CD8-positive, alpha-beta T cell (primary cell): ENCODE measurements at places on chromosomes 1 and 21.

GRCh38 chr1:38781872-38782617, 77.5 kb downstream of the RRAGC start:
- DNase-seq: no peak

GRCh38 chr1:234570329-234571120, 39.5 kb downstream of the IRF2BP2 start:
- no peak for DNase-seq

DNA sequence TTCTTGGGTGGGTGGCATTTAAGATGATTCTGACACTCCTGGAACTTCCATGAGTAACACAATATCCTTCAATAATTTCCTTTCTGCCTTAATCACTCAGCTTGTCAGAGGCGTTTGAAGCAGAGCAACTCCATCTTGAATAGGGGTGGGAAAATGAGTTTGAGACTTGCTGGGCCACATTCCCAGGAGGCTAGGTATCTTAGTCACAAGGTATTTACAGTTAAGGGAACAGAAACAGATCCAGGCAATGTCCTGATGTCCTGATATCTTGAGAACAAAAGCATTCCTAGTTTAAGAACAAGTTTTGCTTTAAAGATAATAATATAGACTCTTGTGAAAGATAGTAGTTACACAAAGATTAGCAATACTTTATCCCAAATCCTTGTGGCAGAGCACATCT, 76.6 kb upstream of the KIAA0040 start:
- no peak for DNase-seq

DNA sequence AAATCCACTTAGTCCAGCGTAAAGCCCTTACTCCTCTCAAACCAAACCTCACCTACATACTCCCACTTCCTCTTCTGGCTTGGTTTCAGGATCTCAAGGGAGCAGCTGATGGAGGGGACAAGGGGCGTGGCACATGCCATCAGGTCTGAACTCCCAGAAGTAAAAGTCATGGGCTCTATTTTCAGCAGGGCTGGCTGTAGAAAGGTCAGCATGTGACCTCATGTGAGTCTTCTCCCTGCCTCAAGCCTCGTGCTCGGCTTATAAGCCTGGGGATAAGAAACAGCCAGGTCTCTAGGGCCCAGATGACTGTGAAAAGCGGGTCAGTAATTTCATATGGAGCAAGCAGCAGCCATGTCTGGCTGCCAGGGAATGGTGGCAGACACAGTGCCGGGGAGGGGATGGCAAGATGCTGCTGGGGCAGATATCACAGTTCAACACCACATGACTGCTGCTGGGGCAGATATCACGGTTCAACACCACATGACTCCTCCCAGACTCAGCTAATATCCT, 227.9 kb downstream of the KCNH1 start:
- no peak for DNase-seq

DNA sequence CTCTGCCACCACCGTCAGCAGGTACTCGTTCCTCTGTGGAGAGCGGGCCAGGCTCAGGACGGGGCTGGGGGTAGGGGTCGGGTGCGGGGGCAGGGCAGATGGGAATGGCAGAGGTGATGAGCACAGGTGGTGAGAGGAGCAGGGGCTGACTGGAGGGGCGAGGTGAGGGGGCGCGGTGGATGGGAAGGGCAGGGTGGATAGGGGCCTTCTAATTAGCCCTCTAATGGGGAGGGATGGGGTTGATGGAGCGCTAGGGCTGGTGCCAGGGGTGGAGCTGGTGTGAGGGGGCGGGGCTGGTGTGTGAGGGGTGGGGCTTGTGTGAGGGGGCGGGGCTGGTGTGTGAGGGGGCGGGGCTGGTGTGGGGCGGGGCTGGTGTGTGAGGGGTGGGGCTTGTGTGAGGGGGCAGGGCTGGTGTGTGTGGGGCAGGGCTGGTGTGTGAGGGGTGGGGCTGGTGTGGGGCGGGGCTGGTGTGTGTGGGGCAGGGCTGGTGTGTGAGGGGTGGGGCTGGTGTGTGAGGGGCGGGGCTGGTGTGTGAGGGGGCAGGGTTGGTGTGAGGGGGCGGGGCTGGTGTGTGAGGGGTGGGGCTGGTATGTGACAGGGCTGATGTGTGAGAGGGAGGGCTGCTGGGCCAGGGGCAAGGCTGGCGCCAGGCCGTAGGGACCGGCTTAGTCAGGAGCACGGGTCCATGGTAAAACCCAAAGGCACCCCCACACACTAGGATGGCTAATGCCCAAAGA, 5.9 kb downstream of the KRTAP10-1 start:
- no peak for DNase-seq

GRCh38 chr1:12185918-12186678, 19.3 kb downstream of the TNFRSF1B start:
- no peak for DNase-seq

GRCh38 chr1:154626456-154627256, 18.7 kb upstream of the ADAR start:
- no peak for DNase-seq

DNA sequence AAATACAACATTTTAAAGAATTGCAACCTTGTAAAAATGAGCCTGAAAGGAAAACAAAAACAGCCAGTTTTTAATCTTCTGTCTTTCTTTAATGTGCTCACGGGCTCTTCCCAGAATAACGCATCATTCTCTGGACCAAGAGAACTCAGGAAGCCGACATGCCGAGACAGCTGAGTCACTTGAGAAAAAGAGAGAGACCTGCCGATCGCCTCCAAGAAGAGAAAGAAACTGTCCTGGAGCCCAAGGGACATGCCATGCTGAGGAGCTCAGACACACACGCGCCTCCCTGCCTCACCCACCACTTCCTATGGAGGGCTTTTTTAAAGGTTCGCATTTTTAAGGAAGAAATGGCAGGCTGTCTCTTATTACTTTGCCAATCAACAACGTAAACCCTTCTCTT, 176.4 kb downstream of the ZNF281 start:
- no peak for DNase-seq

DNA sequence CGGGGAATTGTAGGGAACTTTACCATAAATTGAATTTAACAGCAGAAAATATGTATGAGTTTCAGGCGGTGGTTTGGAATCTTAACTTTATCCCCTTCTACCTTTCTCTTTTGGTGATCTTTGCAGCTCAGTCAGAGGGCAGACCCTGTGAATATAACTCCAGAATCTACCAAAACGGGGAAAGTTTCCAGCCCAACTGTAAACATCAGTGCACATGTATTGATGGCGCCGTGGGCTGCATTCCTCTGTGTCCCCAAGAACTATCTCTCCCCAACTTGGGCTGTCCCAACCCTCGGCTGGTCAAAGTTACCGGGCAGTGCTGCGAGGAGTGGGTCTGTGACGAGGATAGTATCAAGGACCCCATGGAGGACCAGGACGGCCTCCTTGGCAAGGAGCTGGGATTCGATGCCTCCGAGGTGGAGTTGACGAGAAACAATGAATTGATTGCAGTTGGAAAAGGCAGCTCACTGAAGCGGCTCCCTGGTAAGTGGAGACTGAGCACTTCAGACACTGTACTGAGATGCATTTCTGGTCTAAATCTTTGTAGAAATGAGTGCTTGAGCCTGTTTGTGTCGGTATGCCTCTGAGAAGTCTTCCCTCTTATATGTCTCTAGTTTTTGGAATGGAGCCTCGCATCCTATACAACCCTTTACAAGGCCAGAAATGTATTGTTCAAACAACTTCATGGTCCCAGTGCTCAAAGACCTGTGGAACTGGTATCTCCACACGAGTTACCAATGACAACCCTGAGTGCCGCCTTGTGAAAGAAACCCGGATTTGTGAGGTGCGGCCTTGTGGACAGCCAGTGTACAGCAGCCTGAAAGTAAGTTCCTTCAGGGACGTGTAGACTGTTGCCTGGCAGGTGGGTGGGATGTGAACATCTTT, 1.5 kb downstream of the CCN1 start:
- DNase-seq: no peak

DNA sequence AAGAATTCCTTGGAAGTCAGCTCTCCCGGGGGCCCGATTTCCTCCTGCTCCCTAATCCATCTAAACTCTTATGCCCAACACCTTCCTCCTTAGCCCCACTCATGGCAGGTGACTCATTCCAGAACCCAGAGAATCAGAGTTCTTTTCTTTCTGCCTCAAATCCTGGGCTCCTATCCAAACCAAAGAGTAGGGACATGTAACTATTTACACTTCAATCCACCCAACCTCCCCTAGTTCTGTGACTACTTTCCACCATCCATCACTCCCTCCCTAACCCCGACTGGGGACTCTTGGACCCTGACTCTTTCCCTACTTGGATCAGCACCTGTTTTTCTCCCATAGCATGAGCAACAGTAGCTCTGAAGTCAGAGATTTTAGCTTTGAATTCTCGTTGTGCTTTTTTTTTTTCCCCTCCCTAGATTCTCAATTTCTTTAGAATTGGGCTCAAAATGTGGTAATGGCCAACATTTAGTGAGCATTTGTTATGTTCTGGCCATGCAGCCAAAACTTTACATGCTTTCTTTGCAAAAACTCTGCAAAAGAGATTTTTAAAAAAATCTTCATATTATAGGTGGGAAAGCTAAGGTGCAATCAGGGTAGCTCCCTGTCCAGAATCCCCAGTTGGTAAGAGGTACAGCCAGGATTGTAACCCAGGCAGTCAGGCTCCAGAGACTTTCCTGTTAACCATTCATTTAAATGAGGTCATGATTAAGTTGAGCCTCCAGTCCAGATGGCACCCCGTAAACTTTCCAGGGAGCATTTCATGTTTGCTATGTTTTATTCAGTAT, 7.5 kb upstream of the CYP4A11 start:
- no peak for DNase-seq

GRCh38 chr1:118147522-118147921, 37.5 kb downstream of the SPAG17 start:
- DNase-seq: no peak

DNA sequence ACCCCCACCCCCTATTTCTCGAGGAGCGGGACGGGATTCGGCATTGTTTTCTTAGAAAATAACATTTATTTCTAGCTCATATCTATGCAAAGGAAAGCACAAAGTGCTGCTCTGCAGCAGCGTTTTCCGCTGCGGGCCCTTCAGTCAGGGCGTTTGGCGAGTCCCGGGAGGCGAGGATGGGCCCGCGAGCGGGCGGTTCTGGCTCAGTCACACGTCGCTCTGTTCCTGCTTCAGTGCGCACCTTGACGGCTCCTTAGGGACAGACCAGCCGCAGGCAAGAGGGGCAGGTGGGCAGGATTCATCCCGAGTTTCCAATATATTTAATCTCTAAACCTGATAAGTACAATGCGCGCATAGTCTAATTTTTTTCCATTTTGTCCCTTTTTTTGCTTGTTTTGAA, 5.7 kb downstream of the DMRTA2 start:
- no peak for DNase-seq

DNA sequence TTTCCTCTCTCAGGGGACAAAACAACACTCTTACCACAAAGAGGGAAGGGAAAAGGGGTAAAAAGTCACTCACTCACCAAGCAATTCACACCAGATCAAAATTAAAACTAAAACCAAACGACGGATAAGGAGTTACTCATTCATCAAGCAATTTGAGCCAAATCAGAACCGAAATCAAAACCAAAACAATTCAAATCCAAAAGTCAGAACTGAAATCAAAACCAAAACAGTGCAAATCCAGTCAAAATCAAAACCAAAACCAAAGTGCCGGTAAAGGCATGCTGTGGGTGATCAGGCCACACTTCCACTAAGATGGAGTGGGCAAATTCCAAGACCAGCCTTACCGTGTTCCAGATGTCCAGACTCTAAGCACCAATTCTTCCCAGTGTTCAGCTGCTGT, 717.9 kb downstream of the AMY1C start:
- no peak for DNase-seq

- no peak for DNase-seq
Observed at GRCh38 chr1:75932304-75932703, at the start of gene ASB17. ASB17 (minus strand) TSS chr1:75932404; CDS start chr1:75932291, 113 bp downstream.

- no peak for DNase-seq
Observed at GRCh38 chr1:40808444-40808843, 24.9 kb downstream of the KCNQ4 start.

DNA sequence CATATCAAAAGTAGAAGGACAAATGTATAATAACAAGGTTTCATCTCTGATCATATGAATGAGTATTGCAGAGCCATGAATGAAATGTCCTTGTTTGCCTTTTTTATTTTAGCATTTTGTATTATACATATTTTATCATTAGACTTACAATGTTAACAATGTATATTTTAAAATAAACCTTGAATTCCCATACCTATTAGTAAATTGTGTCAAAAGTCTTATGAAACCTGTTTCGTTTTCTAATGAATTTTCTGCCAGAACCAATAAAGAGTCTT, 646 bp downstream of the DNAJB4 start:
- DNase-seq: no peak

DNA sequence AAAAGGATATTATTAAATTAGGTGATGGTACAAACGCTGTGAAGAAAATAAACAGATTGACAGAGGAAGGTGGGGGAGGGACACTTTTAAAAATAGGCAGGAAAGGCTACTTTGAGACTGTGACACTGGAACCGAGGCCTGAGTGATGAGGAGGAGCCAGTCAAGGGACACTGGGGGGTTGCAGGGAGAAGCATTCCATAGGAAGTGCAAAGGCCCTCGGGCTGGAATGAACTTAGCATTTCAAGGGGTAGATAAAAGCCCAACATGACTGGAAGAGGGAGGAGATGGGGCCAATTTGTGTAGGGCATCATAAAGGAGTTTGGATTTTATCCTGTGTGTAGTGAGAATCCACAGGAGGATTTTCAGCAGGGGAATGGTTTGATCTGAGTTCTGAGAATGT, 15.9 kb downstream of the C1orf94 start:
- no peak for DNase-seq

GRCh38 chr1:208868554-208868953, 624.4 kb upstream of the PLXNA2 start:
- no peak for DNase-seq

GRCh38 chr1:34771573-34772371, 9.2 kb upstream of the GJB3 start:
- DNase-seq: no peak

DNA sequence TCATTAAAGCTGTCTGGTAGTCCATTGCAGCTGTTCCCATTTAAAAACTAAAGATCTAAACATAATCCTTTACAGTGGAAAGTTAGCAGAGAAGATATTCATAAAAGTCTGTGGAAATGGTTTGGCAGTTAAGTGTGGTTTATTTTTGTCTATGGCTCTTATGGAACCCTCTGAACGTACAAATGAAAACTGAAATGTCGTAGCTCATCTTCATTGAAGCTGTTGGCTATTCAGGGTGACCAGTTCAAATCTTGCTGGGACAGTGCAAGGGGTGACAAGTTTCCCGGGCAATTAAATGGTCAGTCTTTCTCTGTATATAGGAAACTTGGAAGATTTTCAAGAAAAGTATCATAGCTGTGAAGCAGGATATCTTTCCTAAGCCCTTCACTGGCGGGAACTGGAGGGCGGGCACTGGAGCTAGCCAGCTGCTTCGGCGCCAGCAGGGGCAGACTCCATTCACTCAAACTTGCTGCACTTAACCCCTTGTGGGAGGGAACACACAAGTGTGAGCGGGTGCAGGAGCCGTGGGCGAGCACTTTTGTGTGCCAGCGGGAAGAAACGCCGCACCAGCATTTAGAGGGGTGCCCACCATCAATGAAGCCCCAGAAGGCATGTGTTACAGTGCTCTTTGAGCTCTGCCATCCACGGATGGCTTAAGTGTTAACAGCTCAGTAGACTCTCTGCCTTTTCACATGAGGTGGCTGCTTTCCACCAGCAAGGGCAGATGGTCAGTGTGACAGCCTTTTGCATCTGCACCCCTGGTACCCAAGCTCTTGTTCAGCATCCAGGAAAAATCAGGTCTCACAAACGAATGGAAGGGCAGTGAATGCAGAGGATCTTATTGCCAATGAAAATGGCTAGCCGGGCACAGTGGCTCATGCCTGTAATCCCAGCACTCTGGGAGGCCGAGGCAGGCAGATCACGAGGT, 232.1 kb upstream of the KAZN start:
- DNase-seq: no peak
